Stimulated activated CD4-positive, alpha-beta T cell treated with anti-CD3 and anti-CD28 coated beads, TNF-alpha, amount 100 ng/mL, for 24 hours (primary cell): ENCODE measurements at places on chromosomes 13 and 19.

GRCh38 chr13:80972857-80973478 lies 632.0 kb upstream of the SPRY2 start:
- no peak for DNase-seq

GRCh38 chr19:28153123-28153522 lies 1059.8 kb downstream of the UQCRFS1 start:
- DNase-seq, result no peak

- DNase-seq, result no peak
These were observed 16.7 kb upstream of the SPART start for GRCh38 chr13:36362914-36363313.

- no peak for DNase-seq
These were observed 313.3 kb downstream of the ENOX1 start for GRCh38 chr13:43473437-43473836.

DNA sequence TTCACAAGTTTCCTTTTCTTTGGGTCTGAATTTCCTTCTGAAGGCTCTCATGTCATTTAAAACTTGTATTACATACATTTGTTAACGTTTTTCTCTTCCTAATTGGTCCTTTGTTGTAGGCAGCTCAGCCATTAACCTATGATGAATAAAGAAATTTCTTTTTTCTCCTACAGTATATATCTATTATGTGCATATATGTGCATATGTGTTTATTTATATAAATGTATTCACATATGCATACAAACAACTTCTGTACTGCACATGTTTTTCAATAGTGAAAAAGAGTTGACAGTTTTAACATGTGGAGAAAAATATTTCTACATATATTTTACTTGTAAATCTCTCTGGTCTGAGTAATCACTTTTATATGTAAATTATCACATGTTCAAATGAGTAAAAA lies 1674.9 kb upstream of the PCDH20 start:
- no peak for DNase-seq

GRCh38 chr13:40170091-40170490 lies 496.4 kb downstream of the FOXO1 start:
- no peak for DNase-seq

DNA sequence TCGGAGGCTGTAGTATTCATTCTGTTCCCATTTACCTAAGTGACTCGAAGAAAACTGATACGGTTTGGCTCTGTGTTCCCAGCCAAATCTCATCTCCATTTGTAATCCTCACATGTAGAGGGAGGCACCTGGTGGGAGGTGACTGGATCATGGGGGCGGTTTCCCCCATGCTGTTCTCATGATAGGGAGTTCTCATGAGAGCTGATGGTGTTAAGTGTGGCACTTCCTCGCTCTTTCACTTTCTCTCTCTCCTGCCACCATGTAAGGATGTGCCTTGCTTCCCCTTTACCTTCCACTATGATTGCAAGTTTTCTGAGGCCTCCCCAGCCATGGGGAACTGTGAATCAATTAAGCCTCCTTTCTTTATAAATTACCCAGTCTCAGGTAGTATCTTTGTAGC lies 23.5 kb downstream of the SLAIN1 start:
- DNase-seq, result no peak

DNA sequence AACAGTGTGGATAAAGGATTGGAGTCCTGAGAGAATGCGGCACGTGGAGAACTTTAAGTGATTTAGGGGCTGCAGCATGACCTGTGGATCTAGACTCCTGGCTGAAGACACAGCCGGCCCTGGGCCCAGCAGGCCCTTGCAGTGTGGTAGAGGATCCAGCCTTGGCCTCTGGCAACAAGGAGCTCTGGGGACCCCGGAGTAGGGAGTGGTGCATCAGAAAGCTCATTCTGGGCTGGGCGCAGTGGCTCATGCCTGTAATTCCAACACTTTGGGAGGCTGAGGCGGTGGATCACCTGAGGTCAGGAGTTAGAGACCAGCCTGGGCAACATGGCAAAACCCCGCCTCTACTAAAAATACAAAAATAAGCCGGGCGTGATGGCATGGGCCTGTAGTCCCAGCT lies 76.0 kb downstream of the CHST8 start:
- no peak for DNase-seq

GRCh38 chr19:18898607-18899408 lies 2.9 kb upstream of the CERS1 start:
- DNase-seq, result no peak

DNA sequence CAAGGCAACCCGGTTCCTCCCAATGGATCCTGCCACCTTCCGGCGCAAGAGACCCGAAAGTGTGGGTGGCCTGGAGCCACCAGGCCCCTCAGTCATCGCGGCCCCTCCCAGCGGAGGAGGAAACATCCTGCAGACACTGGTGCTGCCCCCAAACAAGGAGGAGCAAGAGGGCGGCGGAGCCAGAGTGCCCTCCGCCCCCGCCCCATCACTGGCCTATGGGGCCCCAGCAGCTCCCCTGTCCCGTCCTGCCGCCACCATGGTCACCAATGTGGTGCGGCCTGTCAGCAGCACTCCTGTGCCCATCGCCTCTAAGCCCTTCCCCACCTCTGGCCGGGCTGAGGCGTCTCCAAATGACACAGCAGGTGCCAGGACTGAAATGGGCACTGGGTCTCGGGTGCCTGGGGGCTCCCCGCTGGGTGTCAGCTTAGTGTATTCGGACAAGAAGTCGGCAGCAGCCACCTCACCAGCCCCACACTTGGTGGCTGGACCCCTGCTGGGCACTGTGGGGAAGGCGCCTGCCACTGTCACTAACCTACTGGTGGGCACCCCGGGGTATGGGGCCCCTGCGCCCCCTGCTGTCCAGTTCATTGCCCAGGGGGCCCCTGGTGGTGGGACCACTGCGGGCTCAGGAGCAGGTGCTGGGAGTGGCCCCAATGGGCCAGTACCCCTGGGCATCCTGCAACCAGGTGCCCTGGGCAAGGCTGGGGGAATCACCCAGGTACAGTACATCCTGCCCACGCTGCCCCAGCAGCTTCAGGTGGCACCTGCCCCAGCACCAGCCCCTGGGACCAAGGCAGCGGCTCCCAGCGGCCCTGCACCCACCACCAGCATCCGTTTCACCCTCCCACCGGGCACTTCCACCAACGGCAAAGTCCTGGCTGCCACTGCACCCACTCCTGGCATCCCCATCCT lies 11.2 kb upstream of the PRR19 start:
- DNase-seq, result no peak

GRCh38 chr19:55253842-55254624 lies 4.8 kb downstream of the PPP6R1 start:
- DNase-seq, result peak; percentile 48

DNA sequence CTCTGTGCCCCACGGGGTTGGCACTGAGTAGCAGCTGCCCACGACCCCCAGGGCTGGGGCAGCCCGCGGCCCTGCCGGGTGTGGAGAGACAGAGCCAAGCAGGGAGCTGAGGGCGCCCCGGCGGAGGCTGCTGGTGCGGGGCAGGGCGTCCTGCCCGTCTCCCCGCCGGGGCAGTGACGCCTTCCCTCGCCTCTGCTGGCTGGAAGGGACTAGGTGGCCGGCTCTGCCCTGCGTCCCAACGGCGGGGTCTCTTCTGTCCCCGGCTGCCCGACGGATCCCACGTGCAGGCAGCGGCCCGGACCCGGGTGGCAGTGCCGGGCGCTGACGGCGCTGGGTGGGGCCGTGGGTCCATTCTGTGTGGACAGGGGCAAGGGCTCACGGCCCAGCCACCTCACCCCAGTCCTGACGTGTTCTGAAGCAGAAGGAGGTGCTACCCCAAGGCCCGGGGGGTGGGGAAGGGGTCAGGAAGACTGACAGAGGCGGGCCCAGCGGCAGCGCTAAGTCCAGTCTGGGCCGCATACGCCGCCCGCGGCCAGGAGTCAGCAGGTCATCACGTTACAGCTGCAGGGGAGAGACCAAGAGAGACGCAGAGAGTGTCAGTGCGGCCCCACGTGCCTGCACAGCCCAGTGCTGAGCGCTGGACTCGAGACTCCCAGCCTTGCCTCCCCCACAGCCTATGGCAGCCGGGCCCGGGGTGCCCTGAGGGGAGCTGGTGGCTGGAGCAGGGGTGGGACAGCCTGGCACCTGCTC lies 15.1 kb upstream of the PLPP2 start:
- no peak for DNase-seq

DNA sequence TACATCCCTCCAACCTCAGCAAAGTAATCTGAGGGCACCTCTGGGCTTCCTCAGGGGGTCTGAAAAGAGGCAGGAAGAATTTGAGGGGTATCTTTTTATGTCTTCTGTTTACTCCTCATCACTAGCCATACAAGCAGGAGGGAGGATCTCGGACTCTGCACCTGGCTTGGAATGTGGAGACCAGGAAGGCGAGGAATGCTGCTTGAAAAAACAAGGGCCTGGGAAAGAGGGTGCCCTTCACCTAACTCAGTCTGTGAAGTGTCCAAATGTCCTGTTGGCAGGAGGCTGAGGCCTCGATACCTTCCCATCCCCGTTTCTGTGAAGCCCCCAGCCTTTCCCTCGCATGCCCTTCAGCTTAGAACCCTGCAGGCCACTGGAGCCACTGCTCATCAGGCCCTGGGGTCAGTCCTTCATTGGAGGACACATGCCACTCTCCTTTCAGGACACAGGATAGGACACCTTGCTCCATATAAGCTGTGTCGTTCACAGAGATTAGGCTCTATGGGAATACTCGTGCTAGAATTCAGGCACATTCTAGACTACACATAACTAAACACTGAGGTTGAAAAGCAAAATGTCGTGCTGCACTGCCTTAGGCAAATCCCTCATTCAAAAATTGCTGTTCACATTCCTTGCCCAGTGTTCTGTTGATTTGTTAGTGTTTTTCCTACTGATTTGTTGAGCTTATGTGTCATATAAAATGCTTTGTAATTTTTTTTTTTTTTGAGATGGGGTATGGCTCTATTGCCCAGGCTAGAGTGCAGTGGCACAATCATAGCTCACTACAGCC lies 49.7 kb downstream of the ESD start:
- no peak for DNase-seq

DNA sequence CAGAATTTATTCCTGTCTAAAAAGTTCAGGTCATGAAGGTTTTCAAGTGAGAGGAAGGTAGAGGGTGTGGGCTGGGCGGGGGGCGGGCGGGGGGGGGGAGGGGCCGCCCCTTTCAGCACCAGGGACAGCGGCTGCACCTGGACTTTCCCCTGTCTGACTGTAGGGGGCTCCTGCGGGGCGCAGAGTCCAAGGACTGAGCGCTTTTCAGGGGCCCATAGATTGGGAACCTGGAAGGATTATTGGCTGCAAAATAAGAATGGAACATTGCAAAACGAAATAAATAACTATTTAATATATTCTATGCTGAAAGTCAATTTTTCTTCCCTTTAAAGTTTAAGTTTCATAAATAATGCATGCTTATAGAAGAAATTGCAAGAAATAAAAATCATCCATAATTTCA lies 8.9 kb upstream of the CYP4F3 start:
- DNase-seq, result no peak

DNA sequence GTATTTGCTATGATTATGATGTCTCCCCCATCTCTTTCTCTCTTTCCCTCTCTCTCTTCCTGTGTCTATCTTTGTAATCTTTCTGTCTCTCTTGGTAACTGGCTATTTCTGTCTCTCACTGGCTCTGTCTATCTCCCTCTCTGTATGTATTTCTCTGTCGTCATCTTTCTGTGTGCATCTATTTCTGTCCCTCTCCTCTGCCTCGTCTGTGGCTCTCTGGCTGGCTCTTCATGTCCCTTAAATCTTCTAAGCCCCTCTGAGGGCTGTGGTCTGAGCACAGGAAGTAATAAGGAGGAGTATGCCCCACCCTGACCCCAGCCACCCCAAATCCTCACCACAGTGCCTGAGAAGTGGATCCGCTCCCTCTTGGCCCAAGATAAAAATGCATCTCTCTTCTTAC lies 104.4 kb downstream of the DNAJC15 start:
- DNase-seq, result no peak

GRCh38 chr19:378706-379105 lies 30.2 kb downstream of the C2CD4C start:
- DNase-seq, result no peak

DNA sequence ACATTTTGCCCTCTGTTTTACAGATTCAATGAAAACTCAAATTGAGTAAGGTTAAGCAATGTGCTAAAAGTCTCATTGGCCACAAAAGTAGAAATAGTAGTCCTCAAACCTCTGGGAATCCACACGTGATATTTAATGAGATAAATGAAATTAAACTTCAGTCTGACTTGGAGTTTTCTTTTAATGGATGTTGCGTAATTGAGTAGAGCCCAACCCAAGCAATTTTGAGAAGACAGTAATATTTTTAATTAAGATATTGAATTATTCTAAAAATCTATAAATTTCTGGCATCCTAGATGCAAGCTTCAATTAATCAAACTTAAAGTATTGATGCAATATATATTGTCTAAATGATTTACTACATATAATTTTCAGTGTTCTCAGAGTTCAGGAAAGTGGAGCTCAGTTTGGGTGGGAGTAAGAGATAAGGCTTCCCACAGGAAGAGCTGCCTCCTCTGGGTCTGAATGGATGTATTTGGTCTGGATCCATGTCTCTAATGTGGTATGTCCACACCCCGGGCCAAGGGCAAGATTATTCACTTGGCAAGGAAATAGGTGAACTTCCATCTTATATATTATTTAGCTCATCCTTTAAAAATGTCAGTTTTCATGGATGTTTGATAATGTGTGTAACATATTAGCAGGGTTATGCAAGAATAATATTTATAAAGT lies 6.9 kb downstream of the MBNL2 start:
- DNase-seq, result no peak

- no peak for DNase-seq
These were observed 776 bp upstream of the LENG1 start for GRCh38 chr19:54160182-54160811.

GRCh38 chr13:40101708-40102359 lies 446.4 kb downstream of the COG6 start:
- no peak for DNase-seq

GRCh38 chr13:30982506-30982905 lies 50.0 kb downstream of the TEX26 start:
- DNase-seq, result no peak

DNA sequence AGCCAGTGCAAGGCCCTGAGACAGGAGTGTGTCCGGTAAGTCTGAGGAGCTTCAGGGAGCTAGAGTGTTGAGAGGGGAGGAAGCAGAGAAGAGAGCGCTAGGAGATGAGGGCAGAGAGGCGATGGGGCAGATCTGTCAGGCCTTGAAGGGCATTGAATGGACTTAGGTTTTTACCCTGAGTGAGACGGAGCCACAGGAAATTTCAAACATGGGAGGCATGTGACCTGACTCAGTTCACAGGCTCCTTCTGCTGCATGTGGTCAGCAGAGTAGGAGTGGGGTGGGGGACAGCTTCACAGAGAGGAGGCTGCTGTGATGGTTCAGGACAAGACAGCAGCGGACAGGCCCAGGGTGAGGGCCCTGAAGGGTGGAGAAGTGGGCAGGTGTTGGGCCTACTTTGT lies 2.5 kb upstream of the FAM98C start:
- no peak for DNase-seq

DNA sequence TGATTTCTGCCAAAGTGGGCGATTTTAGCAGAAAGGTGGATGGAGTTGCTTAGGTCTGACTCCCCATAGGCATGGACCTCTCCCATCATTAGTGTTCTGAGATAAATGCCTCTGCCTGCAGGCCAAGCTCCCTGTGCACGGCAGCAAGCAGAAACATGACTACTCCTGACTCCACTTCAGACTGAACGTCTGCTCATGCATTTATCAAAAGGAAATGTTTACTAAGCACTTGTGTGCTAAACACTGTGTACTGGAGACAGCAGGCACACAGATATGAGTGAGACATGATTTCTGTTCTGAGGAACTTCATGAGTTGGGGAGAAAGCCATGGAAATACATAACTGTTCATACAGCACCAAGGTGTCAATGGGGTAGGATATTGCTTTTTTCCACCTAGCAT lies 149.6 kb downstream of the MIPEP start:
- no peak for DNase-seq
